Hematopoietic multipotent progenitor cell treated with erythropoietin and hydrocortisone succinate and interleukin-3 and kit ligand, for 4 days (in vitro differentiated cells): ENCODE measurements at places on chromosomes 5 and 9.
A peak's percentile ranks its signal among the peaks of the same experiment; 100 is the strongest.

DNA sequence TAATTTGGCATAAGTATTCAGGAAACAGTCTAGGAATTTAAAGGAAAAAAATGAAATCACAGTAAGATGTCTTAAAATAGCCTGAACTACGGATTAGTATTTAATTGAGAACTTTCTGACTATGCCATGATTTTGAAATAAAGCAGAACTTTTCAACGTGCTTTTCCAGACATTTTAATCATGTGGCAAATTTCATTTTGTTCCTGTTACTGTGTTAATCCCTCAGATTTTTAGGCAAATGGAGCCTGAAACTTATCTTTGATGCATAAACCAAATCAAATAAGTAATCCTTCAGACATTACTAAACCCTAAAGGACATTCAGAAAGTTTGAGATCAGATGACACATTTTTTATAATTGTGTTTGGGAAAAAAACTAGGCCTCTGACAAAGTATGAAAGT, 75.7 kb downstream of the FBN2 start:
- no peak for DNase-seq

DNA sequence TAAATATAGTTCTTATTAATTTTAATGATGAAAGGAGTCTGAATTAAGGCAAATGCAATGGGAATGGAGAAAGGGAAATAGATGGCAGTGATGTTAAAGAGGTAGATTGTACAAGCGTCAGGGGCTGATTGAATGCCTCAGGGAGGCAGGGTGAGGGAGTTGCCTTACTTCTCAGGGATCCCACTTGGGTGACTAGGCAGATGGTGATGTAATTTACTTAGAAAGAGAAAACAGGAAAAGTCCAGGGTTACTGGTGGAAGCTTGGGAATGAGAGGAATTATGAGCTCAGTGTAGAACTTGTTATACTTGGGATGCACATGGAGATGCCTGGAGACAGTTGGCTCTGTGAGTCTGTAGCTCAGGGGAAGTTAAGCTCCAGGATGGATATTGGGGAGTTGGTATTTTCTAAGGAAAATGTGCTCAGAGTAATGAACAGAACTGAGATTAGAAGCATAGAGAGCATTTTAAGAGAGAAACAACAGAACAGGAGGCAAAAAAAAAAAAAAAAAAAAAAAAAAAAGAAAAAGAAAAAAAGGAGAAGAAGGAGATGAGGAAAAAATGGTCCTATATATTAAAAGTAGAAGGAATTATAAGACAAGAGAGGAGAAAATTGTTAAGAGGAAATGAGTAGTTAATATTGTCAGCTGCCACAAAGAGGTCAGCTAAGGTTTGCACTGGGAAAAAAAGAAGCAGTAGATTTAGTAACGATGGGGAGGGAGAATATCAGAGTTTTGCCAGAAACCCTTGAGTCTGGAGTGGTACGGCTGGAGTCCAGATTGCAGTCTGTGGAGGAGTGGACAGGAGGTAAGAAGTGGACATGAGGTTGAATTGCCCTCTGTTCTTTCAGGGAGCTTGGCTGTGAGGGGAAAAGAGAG, 88.0 kb upstream of the ELL2 start:
- DNase-seq = no peak

DNA sequence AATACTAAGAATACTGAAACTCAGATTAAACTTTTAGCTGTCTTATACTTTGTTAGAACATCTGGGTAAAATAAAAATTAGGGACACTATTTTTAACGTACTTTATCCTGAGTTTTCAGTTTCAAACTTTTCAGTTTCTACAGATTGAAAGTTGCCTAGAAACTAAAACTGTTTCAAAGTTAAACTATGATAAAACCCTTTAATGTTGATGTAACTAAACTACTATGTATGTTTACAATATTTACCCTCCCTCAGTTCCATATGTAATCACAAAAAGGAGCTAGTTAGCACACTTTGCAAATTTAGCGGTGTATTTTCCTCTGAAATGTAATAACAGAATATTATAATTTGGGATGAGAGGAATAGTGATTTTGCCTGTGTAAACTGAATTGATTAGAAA, 105.9 kb downstream of the MTREX start:
- DNase-seq = no peak

GRCh38 chr9:79014929-79015699, 556.7 kb upstream of the TLE4 start:
- DNase-seq = no peak

GRCh38 chr5:55497712-55498111, 37.1 kb downstream of the PLPP1 start:
- DNase-seq = no peak

- no peak for DNase-seq
These were observed 186.7 kb downstream of the MSX2 start for GRCh38 chr5:174911118-174911517.

DNA sequence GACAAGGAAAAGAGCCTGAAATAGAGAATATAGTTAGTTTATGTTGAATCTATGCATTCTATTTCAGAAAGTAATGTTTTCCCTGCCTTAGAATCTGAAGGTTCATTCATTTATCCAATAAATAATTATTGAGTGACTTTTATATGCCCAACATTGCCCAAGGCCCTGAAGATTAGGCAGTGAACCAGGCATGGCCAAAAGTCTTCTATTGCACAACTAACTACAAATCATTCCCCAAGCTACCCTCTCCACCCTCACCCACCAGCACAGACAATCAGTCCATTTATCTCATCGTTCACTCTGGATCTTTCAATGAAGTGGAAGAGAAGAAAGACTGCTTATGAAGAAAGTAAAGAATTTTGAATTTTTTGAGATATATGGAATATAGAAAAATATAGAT, 268.4 kb downstream of the PLK2 start:
- no peak for DNase-seq

DNA sequence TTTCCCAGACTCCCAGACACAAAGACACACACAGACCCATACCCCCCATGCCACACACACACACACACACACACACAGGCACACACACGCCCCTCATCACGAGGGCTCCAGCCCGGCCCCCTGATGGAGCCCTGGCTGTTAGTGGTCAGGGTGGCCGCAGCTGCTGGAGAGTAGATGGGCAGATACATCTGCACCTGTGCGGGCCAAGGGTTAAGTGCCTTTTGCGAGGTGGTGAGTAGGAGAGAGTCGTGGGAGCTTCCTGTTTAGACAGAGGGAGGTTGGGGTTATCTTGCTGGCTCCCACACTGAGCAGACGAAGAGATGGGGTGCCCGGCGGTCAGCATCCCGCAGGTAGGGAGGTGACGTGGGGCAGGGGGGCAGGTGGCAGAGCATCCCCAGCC, 8.2 kb downstream of the PRRX2 start:
- no peak for DNase-seq

DNA sequence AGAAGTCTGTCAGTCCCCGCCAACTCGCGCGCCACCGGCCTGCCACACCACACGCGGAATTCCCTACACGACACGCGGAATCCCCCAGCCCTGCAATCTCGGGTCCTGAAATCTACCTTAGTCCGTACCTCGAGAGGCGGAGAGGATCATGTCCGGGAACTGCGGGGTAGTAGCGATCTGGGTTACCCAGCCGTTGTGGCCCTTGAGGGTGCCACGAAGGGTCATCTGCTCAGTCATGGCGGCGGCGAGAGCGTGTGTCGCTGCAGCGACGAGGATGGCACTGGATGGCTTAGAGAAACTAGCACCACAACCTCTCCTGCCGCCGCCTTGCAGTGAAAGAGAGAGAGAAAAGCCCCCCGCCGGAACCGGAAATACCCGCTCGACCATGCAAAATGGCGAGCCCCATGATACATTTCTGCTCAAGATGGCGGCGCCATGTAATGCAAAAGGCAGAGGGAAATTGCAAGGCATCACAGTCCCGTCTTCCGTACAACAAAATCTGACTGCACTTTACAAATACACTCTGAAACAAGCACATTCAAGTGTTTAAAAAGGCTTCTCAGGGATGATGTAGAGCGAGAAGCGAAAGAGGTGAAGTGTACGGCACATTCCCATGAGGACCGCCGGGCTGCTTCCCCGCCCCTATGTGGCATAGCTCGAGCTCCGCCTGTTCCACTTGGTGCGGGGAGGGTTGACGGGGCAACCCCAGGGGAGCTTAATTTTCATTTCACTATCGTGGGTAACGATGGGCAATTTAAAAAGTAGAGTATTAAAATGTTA, at the start of gene RACK1:
TSS of gene RACK1 (minus strand) at position 343 of the 780 bp plus-strand sequence. CDS start at position 237, 106 bp downstream.
- peak; percentile 97 for DNase-seq

DNA sequence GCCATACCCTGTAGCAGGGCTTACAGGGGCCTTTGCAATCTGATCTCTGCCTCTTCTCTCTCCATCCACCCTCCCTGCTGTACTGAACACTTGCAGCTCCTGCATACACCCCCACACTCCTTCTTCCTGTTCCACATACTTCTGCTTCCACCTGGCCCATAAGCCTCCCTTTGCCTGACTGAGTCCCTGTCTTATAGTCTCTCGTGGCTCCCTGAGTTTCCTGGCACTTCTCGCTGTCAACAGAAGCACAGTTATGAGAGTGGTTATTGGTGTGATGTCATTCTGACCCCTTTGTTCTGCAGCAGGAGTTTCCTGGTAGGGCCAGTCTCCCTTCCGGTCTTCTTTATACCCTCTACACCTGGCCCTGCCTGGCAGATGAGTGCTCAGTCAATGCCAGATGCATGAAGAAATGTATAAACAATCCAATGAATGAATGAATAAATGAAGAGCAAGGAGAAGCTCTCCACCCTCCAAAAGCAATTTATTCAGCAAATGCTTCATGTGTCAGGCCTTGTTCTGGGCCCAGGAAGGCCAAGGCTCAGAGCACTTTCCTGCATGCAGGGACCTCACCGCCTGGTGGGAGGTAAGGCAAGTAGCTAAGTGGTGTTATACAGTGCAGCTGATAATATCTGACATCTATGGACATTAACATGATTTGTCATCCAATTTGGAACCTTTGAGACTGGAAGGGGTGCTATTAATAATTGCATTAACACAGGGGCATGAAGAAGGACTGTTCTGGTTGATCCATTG, 20.5 kb upstream of the CSF1R start:
- no peak for DNase-seq

DNA sequence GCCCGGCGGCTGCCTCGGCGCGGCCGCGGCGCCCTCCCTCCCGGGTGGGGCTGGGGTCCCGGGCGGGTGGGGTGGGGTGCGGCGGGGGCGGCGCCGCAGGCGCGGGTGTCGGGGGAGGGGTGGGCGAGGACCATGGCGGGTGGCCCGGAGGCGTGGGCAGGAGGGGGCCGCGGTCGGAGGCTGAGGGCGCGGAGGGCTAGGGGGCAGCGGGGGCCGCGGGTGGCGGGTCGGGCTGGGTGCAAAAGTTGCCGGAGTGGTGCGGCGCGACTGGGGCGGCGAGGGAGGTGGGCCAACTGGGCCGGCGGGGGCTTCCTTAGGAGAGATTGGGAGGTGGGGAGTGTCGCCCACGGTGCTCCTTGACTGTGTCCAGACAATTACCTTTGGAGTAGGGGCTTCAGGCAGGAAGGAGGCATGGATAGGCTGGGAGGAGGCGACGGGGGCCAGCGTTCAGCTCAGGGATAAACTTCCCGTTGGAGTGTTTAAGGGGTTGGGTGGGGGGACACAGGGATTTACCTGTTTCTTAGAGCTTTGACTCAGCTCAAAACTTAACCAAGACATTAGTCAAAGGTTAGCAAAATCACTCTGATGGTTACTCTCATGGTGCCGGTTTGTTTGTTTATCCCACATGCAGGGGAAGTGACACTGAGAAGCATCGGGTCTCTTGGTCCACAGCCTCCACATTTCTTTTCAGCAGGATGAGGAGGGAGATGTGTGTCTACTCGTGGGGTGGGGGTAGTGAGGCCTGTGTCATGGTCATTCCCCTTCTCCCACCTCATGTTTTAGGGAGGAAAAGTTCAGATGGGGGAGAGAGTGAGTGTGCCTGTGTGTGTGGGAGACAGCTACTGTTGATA, 859 bp downstream of the CSNK1G3 start:
- peak; percentile 53 for DNase-seq

DNA sequence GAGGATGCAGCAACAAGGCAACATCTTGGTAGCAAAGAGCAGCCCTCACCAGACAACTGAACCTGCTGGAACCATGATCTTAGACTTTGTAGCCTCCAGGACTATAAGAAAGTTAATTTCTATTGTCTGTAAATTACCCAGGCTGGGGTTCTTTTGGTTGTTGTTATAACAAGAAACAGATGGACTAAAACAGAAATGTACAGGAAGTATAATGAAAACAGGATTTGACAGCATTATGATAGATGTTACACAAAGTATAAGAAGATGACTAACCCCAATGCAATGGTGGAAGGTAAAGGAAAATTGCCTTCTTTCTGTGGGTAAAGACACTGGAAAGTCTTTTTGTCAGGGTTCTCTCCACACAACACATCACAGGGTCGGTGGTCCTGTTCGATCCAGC, 204.2 kb downstream of the SGCD start:
- DNase-seq = no peak

- DNase-seq = peak; percentile 8
These were observed 60.9 kb upstream of the TLR4 start for GRCh38 chr9:117643288-117643654.

- DNase-seq = no peak
These were observed 9.7 kb upstream of the PRKACG start for GRCh38 chr9:69023650-69024049.

DNA sequence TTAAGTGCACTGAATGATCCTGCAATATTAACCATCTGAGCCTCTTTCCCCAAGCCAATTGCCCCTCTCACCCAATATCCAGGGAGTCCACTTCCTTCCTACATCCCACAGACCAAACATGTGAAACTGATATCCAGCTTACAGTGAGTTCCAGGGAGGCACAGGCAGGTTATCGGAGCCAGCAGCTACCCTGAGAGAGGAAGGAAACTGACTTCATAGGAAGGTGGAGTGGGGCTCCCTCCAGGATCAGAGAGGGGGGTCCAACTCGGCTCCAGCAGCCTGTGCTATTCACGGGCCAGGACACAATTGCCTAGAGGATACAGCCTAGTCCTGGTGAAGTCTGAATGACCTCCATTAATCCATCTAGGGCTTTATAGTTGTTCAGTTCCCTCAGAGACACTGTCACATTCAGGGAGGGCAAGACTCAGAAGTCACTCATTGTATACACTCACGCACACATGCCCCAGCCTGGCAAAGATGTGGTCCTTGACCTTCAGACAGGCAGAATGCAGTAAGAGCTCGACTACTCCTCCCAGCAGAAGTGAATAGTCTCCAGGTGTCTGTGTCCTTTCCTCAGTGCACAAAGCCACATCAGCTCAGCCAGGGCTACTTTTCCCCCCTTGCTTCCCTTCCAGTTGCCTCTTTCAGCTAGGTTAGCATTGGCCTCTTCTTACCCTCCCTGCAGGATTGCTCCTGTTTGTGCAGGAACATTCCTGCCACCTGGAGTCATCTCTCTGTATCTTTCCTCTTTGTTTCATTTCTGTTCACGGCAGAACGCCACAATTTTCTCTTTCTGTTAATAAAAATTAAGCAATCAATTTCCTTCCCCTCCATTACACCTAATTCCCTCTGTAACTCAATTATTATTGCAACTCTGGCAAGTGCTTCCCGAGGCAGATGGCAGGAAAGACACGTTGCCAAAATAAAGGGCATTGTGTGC, 501.7 kb downstream of the ARHGEF28 start:
- DNase-seq = no peak

DNA sequence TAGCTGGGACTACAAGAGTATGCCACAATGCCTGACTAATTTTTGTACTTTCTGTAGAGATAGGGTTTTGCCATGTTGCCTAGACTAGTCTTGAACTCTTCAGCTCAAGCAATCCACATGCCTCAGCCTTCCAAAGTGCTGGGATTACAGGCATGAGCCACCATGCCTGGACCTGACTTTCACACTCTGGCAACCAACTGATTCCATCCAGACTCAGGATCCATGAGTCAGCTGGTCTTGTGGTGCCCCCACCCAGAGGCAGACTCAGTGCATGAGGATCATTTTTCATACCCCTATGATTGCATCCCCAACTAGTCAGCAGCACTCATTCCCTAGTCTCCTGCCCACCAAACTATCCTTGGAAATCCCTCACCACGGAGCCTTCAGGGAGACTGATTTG, 375.9 kb downstream of the ANXA1 start:
- DNase-seq = no peak

- DNase-seq = no peak
These were observed 159.4 kb downstream of the FBN2 start for GRCh38 chr5:128378632-128379031.
